ENCODE measurements at places on chromosomes 5 and 9.

GRCh38 chr9:131395157-131396098, 1.5 kb downstream of the PRRC2B start:
- DNase-seq, result no peak

- no peak for DNase-seq
These were observed 65.4 kb upstream of the GRAMD2B start for GRCh38 chr5:126357585-126358342.

- no peak for DNase-seq
These were observed 213.6 kb downstream of the GDNF start for GRCh38 chr5:37626266-37626665.

DNA sequence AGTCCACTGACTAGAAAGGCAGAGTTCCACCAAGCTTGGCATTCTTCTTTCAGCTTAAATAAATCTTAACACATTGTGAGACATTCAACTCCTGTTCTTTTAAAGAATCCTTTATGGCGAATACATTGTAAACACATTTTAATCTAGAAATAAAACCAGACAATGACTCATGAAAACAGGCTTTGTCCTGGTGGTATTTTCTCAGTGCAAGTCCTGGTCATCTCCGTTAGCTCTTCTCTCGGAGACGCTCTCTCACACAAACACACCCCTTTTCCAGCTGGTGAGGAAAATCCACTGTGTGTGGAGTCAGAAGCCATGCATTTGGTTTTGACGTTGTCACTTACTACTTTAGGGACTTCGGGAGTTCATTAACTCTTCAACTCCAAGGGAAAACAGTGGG, 140.4 kb downstream of the AUH start:
- DNase-seq, result no peak

DNA sequence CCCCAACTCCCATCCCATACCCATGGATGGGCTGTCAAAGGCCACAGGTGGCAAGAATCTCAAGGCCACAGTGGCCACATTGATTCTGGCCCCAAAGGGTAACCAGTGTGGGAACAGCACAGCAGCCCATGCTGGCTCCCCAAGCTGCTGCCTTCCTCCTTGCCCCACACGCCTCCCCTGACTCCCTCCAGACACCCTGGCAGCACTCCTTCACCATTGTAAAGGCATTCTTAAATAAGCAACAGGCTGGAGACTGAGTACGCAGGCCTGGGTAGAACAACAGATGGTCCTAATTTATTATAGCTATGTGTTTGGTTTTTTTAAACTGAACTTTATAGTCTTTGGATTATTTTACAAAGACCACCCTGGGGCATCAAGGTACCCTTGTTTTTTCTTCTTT, 158.8 kb downstream of the TSSK1B start:
- no peak for DNase-seq

DNA sequence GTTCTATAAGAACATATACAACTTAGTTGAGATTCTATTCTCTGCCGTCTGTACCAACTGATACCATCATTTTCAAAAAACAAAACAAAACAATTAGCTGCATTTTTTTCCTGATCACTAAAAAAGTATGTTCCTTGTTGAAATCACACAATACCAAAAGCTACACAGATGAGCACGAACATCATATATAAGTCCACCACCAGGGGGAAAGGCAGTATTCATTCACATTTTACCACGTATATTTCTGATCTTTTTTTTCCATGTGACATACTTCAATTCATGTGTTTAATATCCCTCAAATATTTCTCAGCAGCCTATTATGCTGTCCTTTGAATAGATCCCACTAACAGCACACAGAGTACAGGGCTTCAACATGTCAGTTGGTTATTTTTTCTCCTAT, 40.6 kb downstream of the IRX2 start:
- DNase-seq, result no peak

DNA sequence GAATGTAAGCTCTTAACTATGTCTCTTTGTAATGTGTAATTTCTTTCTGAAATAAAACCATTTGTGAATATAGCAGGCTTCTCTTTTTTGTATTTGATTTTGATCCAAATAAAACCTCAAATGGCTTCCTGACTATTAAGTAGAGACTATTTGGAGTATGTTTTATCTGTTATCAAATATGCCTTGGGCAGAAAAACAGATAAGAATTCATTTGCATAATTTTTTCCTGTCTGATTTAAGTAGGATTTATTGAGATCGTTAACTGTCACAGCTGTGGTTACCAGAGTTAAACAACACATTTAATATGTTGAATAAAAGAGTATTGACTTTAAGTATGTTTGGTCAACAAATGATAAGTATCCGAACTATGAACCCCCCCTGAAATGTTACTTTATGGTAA, 104.9 kb downstream of the MELK start:
- DNase-seq, result no peak

- DNase-seq, result no peak
These were observed 123.4 kb upstream of the IFNE start for GRCh38 chr9:21605489-21605931.

GRCh38 chr9:117218951-117219350, 195.9 kb downstream of the ASTN2 start:
- no peak for DNase-seq
